ENCODE measurements at places on chromosomes 6 and 20. TPM values are rescaled to one million over a fixed set of nuclear protein-coding genes. Genes with fewer than 3 reads are reported as not detected.

Gene GLYATL3
- total RNA-seq = not detected

Gene LTA
- 128 TPM for total RNA-seq

Gene HLA-DPA1
- total RNA-seq = 571 TPM

Gene PPARD
- 2.5 TPM for total RNA-seq

Gene BLCAP
- 119 TPM for total RNA-seq

Gene SCRT2
- not detected for total RNA-seq

Gene PBOV1
- total RNA-seq = not detected

Gene BMP6
- total RNA-seq = 0.07 TPM

Gene SPATA2
- 3.1 TPM for total RNA-seq

- DNase-seq = no peak
These were observed 64.4 kb downstream of the CHMP4B start for GRCh38 chr20:33875534-33876026.

DNA sequence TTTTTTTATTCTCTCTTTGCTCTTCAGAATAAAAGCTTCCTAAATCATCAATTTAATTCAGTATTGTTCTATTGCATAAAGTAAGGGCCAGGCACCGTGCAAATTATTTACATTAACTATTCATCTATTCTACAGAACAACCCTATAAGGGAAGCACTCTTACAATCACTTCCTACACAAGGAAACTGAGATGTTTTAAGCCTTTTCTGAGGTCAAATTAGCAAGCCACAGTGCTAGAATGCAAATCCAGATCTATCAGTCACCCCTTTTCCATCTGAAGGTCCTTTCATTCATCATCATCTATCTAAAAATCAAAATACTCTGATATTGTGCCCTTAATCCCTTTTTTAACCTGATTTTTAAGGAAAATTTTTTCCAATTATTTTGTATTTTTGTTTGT, 31.2 kb downstream of the FRK start:
- no peak for DNase-seq

DNA sequence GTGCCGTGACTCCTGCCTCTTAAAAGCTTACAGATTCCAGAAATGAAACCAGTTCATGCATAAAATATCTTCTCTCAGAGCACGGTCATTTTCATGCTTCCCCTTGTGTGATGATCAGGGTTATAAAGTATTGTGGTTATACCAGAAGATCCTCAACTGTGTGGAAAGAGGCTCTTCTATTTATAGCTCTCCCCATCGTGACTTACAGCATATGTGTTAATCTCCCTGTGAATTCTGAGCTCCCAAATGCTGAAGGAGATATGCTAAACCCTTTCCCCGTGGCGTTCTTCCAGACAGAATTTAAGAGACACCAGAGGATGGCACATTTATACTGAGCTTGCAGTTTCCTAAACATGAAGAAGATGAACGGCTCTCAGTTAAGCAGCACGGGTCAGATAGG, 158.8 kb downstream of the CDH26 start:
- no peak for DNase-seq

- peak; percentile 40 for DNase-seq
These were observed 29.2 kb downstream of the TAF11 start for GRCh38 chr6:34858681-34859080.

DNA sequence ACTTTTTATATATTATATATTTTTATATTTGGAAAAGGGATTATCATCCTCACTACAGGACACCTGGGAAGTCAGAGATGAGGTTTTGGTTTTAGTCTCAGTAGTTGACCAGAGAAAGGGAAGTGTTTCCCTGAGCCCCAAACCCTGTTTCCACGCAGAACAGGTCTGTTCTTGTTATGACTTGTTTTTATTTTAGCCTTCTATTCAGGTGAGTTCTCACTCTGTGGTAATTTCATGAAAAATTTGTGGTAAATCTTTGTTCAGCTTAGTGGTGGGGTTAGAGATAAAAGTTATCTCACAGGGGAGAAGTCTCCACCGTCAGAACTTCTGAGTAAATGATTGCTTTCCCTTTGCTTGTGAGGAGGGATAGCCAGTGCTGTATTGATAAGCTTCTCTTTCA, 224.9 kb downstream of the FARS2 start:
- DNase-seq = no peak

- no peak for DNase-seq
These were observed 150.7 kb downstream of the UTRN start for GRCh38 chr6:144435602-144436426.

- DNase-seq = no peak
These were observed 208.6 kb upstream of the MCHR2 start for GRCh38 chr6:100202417-100203194.

DNA sequence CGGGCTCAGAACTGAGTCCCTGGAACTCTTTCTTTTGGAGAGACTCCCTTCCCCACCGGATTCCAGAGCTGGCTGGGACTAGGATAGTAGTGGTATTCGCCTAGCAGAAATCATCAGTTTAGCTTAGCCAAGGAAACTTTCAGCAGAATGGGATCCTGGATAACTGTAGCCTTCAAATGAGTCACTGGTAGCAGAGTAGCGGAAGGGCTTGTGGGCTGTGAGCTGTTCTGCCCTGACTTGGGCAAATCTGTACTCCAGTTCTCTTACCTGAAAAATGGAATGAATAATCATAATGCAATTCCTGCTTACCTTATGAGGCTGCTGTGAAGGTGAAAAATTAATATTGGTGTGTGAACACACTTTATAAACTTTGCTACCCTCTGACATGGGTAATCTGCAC, 244.3 kb upstream of the CHD6 start:
- DNase-seq = no peak

- DNase-seq = peak; percentile 65
These were observed 97.8 kb downstream of the GMPR start for GRCh38 chr6:16336056-16336818.

DNA sequence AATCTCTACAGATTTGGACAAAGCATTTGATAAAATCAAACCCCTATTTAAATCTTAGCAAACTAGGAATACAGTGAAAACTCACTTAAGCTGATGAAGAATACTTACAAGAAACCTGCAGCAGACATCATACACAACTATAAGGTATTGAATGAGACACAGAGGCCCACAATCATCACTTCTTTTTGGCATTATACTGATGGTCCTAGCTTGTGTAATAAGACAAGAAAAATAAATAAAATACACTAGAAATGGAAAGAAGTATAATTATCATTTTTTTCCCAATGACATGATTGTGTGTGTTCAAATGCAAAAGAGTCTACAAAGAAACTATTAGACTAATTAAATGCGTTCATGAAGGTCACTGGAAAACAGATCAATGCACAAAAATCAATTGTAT, 8.8 kb upstream of the OR2B6 start:
- no peak for DNase-seq

DNA sequence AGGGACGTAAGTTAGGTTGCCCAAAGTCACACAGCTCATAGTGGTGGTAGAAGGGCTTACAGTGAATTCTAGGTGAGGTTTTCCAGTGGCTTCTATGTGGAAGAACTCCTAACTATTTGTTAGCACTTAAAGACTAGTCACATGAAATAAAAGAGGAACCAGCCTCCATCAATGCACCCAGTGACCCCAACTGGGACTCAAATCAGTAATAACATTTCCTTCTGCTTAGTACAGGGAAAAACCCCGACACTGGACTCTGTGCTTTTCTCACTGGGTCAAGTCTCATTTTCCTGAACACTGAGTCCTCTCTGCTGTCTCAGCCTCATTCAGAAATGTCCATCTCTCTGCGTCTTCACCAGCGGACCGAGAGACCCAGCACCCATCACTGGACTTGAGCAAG, 89.2 kb downstream of the SLC22A23 start:
- DNase-seq = no peak

DNA sequence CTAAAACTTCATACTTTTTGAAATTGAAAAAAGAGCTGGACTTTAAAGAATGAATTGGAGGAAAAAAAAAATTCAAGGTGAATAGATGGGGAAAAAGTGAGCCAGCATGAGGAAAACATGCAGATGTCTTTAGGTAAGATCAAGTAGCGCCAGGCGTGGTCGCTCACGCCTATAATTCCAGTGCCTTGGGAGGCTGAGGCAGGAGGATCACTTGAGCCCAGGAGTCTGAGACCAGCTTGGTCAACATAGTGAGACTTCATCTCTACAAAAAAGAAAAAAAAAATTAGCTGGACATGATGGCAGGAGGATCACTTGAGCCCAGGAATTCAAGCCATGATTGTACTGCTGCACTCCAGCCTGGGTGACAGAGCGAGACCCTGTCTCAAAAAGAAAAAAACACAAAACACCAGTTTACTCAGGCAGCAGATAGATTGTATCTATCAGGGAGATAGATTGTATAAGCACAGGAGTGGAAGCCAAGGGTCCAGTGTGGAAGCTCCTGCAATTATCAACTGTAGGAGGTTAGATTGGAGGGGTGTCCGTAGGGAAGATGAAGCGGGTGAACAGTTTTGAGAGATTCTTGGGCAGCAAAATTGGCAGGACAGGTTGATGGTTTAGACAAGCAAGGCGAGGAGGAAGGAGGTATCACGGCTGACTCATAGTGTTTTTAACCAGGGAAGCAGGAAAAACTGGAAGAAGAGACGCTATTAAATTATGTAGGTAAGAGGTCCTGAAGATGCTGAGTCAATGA, 97.6 kb upstream of the ZNF217 start:
- no peak for DNase-seq

DNA sequence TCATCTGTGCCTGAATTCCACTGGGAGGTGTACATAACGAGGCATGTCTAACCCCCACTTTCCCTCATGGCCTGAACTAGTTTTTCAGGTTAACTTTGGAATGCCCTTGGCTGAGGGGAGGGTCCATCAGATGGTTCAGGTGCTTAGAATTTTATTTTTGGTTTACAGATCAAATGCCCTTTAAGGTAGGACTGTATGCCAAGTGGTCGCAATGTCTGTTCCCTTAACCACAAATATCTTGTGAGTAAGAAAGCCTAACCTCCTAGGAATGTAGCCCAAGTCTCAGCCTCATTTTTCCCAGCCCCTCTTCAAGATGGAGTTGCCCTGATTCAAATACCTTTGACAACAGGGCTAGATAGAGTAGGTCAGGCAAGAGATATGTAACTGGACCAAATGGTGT, 78.4 kb downstream of the RNASET2 start:
- no peak for DNase-seq

GRCh38 chr6:20292905-20293304, 80.6 kb upstream of the MBOAT1 start:
- DNase-seq = no peak

DNA sequence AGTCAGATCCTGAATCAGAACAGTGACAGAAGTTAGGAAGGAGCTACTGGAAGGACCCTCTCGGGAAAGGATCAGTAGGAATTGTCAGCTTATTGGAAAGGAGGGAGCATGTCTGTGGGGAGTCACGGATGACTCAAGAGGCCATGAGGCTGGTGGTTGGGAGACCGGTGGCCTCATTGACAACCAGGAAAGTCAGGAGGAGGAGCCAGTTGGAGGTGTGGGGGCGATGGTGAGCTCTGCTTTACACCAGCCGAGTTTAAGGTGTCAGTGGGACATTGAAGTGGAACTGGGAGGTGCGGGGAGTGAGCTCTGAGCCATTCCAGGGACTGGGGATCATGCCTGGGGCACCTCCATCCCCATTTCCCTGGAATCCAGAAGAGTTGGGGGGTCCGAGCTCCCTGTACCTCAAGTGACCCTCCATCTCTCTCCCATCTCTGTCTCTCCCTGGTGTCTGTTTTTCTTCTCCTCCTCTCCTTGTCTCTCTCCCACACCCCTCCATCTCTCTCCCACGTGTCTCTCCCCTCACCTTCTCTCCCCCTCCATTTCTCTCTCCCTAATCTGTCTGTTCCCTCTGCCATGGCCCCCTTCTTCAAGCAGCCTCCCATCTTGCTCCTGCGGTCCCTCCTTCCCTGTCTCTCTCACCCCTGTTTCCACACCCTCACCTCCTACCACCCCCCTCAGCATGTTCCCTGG, 14.3 kb upstream of the ZBTB9 start:
- DNase-seq = no peak

DNA sequence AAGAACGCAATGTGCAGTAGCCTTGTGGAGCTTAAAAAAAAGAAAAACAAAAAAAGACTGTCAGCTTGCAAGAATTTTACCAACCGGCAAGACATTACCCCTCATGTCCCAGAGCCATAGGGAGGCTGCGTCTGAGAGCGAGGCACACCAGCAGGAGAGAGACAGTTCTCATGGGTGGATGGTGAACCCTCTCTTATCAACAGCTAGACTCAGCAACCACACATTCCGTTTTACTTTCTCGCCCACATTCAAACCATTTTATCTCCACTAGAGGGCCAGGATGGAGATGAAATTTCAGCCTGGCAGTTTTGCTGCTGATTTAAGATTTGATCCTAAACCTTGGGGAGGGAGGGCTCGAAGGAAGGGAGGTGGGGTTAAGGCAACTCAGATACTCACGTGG, 247.0 kb downstream of the ATXN1 start:
- DNase-seq = peak; percentile 72

DNA sequence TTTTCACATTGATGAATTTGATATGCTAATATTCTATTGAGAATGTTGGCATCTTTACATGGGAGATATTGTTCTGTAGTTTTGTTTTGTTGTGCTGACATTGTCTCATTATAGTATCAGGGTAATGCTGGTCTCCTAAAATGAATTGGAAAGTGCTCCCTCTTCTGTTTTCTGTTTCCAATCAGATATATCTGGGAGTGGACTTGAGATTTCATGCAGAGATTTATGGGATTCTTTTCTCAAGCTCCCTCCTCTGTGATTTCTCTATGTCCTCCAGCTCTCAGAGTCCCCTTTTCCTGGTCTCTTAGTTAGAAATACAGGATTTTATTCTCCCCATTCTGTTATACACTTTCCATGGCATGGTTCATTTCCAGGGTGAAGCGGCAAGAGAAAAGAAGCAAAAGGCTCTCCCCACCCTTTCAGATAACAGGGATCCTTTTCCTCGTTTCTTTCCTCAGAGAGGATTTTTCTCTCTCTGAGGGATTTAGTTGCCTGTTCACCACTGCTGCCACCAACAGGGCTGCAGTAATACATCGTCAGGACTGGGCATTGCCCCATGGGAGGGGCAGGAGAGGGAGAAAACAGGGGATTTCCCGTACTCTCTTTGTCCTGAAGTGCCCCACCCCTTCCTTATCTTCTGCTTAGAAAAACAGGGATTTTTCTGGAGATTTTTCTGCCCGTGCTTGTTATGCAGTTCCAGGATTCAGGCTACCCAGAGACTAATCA, 59.3 kb upstream of the STMND1 start:
- no peak for DNase-seq

DNA sequence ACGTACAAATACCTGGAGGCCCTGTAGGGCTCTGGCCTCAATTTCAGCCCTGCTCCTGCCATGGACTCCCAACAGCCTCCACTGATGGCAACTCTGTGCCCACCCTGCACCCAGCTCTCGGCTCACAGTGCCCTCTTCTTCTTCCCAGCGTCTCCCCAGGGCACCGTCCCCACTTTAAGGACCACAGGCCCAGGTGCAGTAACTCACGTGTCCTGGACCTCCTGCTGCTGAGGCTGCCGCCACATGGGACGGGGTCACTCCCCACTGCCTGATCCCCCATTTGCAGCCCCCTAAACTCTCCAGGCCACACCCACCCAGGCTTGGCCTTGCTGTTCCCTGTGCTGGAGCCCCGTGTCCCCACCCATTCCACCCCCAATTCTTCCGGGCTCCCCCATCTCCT, 223.4 kb downstream of the PREX1 start:
- DNase-seq = no peak

Data from Karpas-422 (cell line).